ENCODE measurements at places on chromosomes 11 and 22. TPM values are rescaled to one million over a fixed set of nuclear protein-coding genes. Genes with fewer than 3 reads are reported as not detected.

Gene SLC35C1
- total RNA-seq = 27.0 TPM

Gene KCTD14
- 0.18 TPM for total RNA-seq

Gene ZNF74
- 19.7 TPM for total RNA-seq

Gene FANCF
- 23.5 TPM for total RNA-seq

Gene PTPN5
- total RNA-seq = not detected

Gene SLN
- total RNA-seq = not detected

Gene APOL3
- 152 TPM for total RNA-seq

Gene SCN3B
- total RNA-seq = not detected

Gene FREY1
- total RNA-seq = 6.8 TPM

Gene MS4A3
- total RNA-seq = 0.43 TPM

Gene HIPK3
- total RNA-seq = 47.2 TPM

Gene VSIG10L2
- total RNA-seq = not detected

Gene APOL4
- total RNA-seq = 0.22 TPM

Gene GP1BB
- total RNA-seq = 2.1 TPM

Gene ZBTB16
- total RNA-seq = 8.3 TPM

Gene MIAT
- 208 TPM for total RNA-seq

Gene HTR3B
- not detected for total RNA-seq

Gene PLEKHB1
- total RNA-seq = 61.1 TPM

Gene SAA4
- 0.63 TPM for total RNA-seq

Gene SMIM38
- total RNA-seq = 0.92 TPM

Gene APOL5
- total RNA-seq = not detected

Gene GUCY1A2
- 0.05 TPM for total RNA-seq

Gene SLC17A6
- not detected for total RNA-seq

Gene OR52W1
- total RNA-seq = not detected

Gene PRAME
- not detected for total RNA-seq

Gene LGALS1
- total RNA-seq = 99.2 TPM

Gene MOGAT2
- 0.23 TPM for total RNA-seq

Gene PLA2G3
- not detected for total RNA-seq

Gene APOL6
- 47.5 TPM for total RNA-seq

Gene C22orf15
- 1.9 TPM for total RNA-seq

Gene CCDC116
- not detected for total RNA-seq

Gene LRRC74B
- not detected for total RNA-seq

Gene PLEKHA7
- total RNA-seq = 5.8 TPM

Gene OR4C46
- not detected for total RNA-seq

Gene FGF19
- total RNA-seq = not detected

Gene TRIM29
- not detected for total RNA-seq

Gene TRIM48
- not detected for total RNA-seq

Gene OR10A2
- total RNA-seq = not detected

Gene IGF2
- total RNA-seq = 0.82 TPM

Gene LARGE2
- 9.6 TPM for total RNA-seq

Gene FGF4
- not detected for total RNA-seq
